ENCODE measurements at places on chromosomes 7 and 10.

DNA sequence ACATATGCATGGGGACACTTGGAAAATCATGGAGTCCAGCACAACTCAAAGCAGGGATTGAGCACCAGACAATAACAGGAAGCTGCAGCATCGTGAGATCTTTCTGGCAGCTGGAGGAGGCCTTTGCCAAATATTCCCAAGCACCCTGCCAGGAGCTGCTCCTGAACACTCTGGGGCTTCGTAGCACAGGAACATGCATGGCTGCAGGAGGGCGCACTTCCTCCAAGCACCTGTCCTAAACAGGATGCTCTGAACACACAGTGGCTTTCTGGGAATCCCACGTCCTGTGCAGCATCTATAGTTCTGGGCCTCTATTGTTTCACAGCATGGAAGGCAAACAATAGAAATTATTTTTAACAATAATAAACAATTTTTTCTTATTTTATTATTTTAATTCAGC is 4.1 kb downstream of the ABLIM1 start:
- DNase-seq: no peak

DNA sequence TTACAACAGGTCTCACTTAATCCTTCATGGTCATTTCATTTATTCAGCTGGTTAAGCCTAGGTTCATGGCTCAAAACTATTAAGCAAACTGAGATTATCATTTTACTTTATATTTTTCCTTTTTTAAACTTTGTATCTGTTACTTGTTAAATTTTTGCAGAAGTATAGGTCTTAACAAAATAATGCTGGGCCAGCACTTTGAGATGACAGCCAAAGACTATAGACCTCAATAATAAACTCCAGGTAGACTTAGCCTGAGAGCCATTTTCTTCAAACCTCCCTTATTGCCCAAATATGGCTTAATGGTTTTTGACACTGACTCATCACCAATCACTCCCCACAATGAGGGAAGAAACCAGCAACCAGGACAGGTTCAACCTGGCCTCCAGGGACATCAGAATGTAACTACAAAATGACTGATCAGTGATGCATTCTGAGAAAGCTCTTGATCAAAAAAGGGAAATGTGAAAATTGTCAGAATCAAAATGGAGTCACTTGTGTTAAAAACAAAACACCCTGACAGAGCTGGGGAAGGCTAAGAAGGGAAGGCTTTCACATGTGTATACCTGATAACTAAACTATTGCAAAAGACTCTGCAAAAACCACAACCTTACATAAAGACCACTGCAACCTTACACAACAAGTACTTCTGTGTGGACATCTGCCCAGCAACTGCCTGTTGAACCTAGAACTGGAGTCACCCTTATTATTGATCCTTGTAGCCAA is 2.1 kb upstream of the CCDC126 start:
- DNase-seq: no peak

GRCh38 chr10:11576092-11576809 is 35.2 kb downstream of the USP6NL start:
- no peak for DNase-seq

DNA sequence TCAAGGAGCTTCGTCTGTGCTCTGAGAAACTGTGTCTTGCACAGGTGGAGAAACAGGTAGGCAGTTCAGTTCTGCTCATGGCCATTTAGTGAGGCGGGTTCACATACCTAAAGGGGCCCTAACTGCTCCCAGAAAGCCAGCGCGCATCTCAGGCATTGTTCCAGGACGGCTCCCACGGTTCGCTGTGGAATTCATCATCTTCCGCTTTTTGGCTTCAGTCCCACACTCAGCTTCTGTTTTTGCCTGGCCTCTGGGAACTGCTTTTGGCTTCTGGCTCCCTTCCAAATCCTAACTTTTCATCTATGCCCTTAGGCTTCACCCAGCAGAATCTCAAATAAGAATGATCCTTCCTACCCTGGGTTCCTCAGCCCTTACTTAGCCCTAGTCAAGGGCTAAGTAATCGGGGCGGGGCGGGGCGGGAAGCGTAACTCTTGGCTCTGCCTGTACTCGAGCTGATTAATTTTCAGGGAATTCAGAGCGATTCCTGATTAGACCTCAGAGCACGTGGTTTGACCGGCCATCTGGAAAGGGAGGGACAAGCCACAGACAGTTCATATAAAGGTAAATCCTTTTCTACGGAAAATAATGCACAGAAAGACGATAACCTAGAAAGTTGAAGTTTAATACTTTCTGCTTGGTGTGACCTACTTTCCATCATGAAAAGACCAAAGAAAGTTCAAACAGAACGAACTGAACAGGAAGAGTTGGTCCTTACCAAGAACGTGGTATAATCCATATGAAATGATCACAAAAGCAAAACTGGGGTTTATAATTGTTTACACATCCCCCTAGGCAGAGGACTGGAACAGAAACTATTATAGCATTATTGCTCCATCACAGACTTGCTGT is 105.7 kb downstream of the ST8SIA6 start:
- peak; percentile 36 for DNase-seq

DNA sequence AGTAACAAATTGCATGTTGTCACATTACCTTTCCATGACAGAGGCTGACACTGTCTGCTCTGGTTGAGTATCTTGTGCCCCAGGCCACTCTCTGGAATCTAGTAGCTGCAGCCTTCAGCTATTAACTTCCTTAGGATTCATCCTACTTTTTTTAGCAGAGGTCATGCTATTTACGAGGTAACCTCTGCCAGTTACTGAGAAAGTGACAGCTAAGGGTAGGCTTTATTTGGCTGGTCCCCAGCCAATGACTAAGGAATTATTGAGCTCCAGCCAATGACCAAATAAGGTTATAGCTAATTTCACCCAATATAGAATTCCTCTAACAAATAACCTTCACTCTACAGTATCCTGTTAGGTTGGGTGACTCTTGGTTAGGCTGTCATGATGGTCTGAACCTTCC is 1361.7 kb downstream of the XPNPEP1 start:
- no peak for DNase-seq

GRCh38 chr10:32234471-32234870 is 112.5 kb downstream of the EPC1 start:
- no peak for DNase-seq

DNA sequence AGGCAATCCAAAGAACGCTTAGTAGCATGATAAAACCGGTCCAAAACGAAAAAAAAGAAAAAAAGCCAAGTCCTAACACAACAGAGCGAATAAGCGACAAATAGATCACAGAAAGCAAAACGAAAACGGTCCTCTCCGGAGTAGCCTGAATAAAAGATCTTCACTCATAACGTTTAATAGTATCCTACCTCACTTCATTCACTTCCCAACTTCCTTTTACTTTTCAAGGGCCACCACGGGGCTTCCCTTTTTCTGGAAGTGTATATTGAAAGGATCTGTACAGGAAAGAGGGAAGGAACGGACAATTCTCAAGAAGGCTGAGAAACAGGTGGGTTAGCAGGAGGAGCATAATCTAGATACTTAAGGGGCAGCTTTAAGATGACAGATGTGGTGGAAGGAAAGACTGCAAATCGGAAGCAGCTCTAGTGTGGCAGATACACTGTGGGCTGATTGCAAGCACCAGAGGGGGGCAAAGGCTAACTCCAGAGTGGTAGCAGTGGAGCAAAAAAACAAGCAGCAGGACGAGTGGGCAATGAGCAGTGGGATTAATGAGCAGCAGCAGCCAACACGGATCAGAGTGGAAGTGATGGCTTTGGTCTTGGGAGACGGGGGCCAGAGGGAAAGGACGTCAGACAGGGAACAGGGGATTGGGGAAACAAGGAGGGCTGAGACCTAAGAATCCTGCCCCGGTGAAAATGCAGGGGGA is 866 bp downstream of the CNOT4 start:
- no peak for DNase-seq

GRCh38 chr10:96513698-96514561 is at the start of gene TLL2:
Gene TLL2 (minus strand): TSS chr10:96513926. CDS start chr10:96513685, 241 bp downstream.
- peak; percentile 54 for DNase-seq

DNA sequence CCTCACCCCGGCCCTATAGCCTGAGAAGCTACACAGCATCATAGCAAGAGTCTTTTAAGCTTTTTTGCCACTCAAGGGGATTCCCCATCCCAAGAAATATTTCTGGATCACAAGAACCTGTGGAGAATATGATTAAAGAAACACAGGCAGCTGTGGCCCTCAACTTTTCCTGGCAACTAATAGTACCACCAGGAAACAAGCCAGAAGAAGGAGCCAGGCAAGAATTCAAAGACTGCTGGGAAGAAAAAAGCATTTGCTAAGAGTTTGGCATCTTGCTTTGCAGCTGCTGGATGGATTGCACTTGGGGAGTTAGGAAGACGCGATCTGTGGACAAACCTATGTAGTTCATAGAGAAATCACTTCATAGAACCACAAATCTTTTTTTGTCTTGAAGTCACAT is 437.8 kb downstream of the PLXDC2 start:
- no peak for DNase-seq

- no peak for DNase-seq
Measured at GRCh38 chr7:87797798-87798403, 78.3 kb downstream of the SLC25A40 start.

- DNase-seq: no peak
Measured at GRCh38 chr7:25854059-25854458, 297.9 kb upstream of the NFE2L3 start.

- no peak for DNase-seq
Measured at GRCh38 chr7:135562720-135563119, 5.0 kb downstream of the NUP205 start.

DNA sequence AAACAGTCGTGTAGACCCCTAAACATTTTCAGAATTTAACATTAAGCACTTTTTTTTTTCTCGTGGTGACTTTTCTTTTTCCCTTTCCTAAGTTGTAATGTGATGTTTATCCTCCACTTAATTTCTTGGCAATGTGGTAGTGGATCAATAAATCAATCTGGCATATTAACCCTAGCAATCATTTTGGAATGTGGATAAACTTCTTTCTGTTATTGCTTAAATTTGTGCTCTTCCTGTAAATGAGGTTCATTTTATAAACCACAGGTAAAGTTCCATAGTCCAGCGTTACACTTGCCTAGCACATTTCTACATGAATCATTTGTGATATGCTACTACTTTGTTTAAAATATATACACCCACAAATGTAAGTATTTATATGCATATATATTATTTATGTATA is 247.4 kb upstream of the ETV1 start:
- no peak for DNase-seq

DNA sequence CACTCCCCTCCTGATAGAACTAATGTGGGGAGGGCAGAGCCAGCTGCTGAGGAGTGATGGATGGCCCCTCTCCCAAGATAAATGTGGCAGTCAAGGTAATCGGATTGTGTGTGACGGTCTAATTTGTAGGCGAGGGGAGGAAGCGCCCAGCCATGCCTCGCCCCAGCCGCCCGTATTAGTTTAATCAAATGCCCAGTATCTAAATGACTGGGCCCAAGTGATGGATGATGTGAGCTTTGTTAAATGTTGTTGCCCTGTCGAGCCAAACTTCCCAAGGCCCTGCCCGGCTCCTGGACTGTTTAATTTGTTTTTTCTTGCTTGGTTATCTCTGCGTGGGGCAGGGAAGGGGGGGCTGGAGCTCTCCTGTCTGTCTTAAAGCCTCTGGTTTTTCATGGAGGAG is 88.4 kb upstream of the PPIF start:
- DNase-seq: no peak

DNA sequence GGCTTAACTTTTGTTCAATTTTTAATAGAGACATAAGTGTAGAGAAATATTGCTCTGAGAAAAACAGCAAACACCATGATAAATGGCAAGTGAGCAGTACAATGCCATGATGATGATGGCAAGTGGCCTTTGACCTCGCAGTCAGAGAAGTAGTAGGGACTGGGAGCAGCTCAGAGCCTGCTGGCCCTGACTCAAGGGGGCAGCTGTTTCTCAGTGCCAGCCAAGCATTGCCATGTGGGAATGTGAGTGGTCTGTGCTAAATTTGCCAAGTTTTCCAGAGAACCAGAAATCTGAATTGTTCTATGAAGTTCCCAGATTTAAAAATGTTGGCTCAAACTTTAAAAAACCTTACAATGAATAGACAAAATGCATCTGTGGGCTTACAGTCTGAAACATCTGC is 187.9 kb downstream of the BICC1 start:
- no peak for DNase-seq

GRCh38 chr7:129055294-129055816 is 444 bp upstream of the TNPO3 start:
- DNase-seq: no peak

DNA sequence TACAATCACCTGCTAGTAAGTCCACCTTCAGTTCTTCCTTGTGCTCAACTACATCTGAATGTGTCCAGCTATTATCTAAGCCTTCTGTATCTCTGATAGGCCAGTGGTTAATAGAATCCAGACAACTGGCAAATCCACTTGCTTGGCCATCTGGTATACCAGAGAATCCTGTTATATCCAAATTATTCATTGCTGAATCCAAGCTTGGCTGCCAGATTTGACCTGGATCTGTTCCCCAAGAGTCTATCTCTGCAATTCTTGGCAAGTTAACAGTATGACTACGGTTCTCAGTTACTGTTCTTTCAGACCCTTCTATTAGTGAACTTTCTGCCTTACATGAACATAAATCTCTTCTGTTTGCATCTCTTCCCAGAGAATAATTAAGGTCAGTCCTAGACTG is 154.6 kb upstream of the TARP start:
- no peak for DNase-seq

- DNase-seq: no peak
Measured at GRCh38 chr10:60479305-60480020, 89.8 kb upstream of the ANK3 start.

- no peak for DNase-seq
Measured at GRCh38 chr7:77217474-77218185, 18.0 kb upstream of the FGL2 start.

GRCh38 chr7:96075510-96076349 is 246.2 kb downstream of the SLC25A13 start:
- DNase-seq: peak; percentile 24

DNA sequence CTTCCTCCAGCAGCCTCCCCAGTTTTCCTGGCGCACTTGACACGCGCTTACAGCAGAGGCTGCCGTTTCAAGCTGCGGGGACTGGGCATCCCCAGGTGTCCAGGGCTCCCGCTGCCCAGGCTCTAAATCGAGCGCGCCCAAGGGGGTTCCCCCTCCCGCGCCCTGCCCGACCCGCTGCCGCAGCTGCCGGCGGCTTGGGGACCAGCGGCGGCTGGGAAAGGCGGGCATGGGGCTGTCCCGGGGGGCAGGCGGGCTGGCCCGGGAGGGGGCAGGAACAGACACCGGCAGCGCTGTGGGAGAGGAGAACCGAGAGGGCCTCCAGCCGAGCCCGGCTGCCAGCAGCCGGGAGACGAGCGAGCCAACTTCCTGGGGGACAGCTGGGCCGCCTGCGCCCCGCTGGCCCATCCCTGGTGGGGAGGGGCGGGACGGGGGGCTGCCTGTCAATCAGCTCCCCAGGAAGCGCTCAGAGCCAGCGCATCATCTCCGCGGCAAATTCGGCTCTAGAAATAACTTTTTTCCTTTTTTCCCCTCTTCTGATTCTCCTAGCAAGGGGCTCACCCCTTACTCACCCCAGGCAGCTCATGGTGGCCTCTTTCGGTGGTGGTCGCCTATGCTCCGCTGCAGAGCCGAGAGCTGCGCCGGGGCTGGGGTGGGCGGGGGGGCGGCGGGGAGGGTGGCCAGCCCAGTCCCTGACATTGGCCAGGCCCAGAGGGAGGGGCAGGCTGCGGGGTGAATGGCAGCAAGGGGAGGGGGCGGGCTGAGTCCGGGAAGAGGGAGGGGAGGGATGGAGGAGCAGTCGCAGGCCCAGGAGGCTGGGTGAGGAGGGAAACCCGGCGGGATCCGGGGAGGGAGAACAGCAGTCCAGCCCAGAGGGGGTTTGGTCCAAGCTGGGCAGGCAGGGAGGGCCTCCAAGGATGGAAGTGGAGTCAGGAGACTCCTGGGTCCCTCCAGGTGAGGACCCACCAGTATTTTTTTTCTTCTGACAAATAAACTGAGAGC is 14.7 kb downstream of the GRID2IP start:
- DNase-seq: no peak

Data from omental fat pad (tissue), 4 donors.